ENCODE measurements at places on chromosomes 4 and X. TPM values are rescaled to one million over a fixed set of nuclear protein-coding genes. Genes with fewer than 3 reads are reported as not detected.

Gene PDE6B
- not detected for total RNA-seq

Gene CXCL5
- 1.8 TPM for total RNA-seq

Gene RHOXF2
- not detected for total RNA-seq

Gene AMTN
- not detected for total RNA-seq

Gene SPP1
- total RNA-seq = 0.10 TPM

Gene COX7B2
- not detected for total RNA-seq

Gene GPRASP2
- 15.3 TPM for total RNA-seq
